ENCODE measurements at places on chromosomes 13 and 19.

- DNase-seq: peak; percentile 6
These were observed 391 bp downstream of the ZNF761 start for GRCh38 chr19:53432088-53432661.

DNA sequence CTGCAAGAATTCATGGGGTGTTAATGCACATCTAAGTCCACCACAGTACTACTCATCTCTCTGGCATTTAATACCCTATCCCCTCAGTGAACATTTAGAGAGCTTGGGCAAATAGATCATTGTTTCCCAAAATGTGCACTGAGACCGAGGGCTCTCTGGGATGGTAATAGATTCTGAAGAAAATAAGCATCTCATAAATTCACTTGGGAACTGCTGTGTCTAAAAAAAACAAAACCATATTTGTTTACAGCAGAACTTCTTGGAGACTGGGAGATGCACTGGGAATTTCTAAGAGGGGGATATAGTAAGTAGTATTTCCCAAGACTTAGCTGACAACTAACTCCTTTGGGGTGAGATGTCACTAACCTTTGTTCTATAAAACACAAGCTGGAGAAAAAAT is 58.4 kb downstream of the ENOX1 start:
- DNase-seq: peak; percentile 22

DNA sequence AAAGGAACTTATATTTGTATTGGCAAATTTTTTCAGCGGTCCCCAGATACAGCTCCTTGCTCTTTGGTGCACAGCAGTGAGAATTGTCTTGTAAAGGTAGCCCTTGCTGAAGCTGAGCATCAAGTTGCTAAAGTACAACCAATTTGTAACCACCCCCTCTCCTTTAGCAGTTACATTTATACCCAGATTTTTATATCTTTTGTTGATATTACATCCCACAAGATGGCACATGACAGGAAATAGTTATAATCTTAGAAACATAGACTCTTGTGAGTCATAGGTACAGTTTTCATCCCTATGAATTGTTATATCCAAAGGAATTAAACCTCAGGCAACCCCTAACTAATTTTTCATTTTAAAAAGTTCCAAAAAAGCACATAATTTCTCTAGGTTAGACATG is 523.0 kb upstream of the SLITRK1 start:
- peak; percentile 38 for DNase-seq

DNA sequence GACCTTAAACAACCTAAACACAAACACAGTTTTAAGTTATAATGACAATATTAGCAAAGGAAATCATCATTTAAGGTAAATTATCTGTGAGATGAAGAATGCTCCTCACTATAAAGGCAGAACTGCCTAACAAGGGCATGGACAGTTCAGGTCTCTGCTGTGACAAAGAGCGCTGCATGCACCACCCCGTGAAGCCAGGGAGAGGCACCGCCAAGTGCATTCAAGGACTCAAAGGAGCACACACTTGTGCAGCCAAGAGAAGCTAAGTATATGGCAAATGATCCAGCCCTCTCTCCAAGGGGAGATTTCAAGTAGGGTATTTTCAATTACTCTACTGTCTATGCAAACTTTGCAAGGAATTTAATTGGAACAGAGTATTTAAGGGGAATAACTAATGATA is 126.0 kb downstream of the RAP2A start:
- no peak for DNase-seq

DNA sequence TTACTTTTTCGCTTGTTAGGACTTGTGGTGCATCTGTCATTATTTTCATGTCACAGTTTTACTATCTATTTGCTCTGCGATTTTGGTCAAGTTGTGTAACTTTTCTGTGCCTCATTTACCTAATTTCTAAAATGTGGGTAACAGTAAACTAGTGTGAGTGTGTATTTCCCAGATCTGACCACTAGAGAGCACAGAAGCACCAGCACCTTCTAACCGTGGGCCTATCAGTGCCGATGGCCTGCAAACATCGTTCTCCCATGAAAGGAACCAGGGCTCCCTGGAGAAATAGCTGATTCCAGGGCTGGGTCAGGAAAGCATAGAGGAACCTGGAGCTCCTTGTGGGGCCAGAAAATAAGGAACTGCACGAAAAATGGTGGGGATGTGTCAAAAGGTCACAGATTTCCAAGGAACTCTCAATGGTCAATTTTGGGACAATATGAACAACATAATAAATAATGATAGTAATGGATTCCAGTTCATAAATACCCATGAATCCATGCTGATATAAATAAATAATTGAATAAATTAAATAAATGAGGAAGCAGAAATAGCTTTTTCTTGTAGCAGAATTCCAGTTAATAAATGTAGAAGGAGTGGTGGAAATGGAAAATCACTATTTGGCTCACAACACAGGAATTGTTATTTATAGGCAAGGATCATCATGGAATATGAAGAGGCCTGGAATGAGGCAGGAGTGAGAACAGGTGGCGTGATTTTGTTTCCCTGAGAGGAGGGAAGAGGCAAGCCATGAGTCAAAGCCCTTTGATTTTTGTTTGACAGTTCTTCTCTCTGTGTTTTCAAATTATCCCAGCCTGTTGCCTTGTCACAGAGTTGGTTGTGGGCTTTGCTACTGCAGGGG is 31.1 kb downstream of the CEACAM8 start:
- peak; percentile 24 for DNase-seq

GRCh38 chr19:1873524-1874473 is 10.4 kb upstream of the KLF16 start:
- DNase-seq: no peak

GRCh38 chr13:24900507-24900906 is 136.5 kb downstream of the RNF17 start:
- no peak for DNase-seq

DNA sequence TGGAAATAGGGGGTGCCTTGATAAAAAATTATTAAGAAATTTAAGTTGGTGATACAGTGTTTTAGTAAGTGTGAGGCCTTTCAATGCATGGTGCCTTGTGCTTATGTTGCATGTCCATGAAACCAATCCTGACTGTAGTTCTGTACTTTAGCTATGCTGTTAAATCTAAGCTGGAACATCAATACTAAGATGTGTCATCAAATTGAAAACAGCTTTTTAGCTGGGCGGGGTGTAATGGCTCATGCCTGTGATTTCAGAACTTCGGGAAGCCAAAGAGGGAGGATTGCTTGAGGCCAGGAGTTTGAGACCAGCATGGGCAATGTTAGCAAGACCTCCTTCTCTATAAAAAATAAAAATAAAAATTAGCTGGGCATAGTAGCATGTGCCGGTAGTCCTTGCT is 930.3 kb upstream of the PCDH9 start:
- DNase-seq: peak; percentile 25

DNA sequence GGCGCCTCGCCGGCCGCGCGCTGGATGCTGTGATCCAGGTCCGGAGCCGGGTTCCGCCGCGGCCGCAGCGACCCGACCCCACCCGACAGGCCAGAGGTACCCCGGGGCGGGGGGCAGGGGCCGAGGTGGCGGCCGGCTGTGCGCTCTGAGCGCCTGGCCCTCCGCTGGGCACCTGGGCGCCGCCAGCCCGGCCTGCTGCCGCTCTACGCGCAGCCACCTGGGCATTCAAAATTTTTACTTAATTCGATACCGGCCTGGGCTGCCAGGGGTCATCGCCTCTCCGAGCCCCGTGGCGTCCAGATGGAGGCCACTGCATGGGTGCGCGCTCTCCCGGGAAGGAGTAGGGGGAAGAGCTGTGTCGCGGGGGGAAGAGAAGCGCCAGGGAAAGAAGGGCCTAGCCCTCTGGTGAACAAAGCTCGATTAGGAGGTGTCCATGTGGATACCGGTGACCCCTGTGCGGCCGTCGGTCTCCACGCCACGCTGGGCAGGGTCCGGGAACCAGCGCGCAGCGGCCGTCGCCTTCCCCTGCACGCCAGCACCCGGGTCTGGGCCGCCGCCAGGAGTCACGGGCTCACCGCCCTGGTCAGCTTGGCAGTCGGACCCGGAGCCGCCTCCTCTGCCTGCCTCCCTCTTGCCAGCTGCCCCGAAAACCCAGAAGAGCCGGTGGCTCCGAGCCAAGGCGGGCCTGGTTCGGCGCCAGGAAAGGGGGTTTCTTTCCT is 666 bp downstream of the BIVM start:
- DNase-seq: no peak

DNA sequence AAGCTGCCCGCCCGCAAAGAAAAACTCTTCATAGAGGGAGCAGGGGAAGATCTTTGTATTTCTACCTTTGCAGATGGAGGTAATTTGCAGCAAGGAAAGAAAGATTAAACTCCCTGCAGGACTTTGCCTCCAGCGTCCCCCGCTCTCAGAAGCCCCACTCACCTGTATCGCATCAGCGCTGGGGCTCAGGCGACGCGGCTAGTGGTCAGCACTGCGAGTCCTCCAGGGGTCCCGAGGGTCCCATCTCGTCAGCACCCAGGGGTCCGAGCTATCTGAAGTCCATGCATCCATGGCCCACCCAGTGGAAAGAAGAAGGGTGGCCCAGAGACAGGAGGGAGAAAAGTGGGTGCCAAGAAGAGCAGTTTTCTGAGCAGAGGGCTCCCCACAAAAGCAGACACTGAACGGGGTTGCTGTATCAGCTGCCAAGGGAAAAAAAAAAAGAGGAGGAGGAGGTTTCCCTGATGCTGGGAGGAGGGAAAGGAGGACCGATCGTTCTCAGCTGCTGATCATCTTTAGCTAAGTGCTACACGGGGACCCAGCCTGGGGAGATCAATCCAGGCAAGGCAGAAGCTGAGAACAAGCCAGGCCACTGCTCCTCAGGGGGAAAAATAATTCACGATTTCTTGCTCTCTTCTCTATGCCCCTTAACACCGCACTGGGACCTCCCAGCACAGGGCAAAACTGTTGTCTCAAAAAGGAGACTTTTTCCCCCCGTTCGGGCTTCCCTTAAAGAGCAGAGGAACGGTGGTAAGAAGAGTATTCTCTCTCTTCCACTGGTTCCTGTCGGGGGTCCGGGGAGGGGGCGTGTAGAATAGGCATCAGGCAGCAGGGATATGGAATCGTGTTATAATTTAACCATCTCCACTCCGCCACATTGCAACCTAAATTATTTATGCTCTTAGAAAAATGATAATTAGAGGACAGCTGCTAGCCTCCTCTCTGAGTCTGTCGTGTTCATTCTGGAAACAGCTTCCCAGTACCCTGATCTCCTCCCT is 117.7 kb upstream of the CACNA1A start:
- no peak for DNase-seq

GRCh38 chr13:45821811-45822210 is 29.7 kb downstream of the SIAH3 start:
- no peak for DNase-seq

- no peak for DNase-seq
These were observed 256.1 kb upstream of the MAB21L1 start for GRCh38 chr13:35732565-35732964.

GRCh38 chr19:21432590-21432989 is 35.7 kb downstream of the ZNF493 start:
- no peak for DNase-seq

DNA sequence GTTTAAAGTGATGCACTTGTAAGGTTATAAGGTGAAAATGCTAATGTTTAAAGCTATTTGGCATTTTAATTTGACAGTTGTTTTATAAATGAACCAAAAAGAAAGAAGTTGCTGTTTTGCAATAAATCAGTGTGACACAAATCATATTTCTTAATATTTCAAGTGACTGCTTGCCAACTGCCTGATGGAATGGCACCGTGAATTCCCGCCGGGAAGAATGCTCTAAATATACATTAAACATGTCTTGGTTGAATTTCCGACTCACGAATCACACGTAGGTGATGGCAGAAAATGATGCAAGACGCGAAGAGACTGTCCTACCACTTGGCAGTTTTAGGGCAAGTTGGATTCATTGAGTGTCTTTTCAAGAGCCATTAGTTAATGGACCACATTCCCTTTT is 3.1 kb upstream of the GJB2 start:
- peak; percentile 17 for DNase-seq

GRCh38 chr13:40383132-40383531 is 283.3 kb downstream of the FOXO1 start:
- no peak for DNase-seq
